ENCODE measurements at places on chromosomes 6 and 20.

DNA sequence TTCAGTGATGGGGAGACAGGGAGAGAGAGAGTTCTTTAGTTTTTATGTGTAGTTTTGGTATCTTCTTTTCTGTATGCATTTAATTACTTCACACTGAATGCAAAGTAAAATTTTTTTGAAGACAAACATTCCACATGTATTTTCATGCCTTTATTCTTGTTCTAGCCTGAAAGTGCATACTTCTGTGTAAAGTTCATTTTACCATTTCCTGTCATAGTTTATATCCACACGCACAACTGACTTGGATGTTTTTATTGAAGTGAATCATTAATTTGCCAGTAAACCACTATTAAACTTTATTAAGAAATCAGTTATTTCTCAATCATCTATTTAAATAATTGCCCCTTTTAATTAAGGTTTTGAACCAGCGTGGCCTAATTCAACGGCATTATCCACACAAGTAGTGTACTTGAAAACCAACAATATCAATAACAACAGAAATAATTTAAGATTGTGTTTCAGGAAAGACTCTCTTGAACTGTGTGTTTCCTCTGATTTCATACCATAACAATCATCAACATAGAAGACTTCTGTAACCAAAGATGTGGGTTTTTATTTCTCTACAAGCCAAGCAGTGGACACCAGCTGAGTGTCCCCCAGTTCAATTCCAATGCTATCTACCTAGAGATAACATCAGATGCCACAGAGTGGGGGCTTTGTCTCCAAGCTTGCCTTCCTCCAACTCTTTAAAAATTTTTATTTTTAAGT lies 512.7 kb upstream of the JAG1 start:
- no peak for DNase-seq

DNA sequence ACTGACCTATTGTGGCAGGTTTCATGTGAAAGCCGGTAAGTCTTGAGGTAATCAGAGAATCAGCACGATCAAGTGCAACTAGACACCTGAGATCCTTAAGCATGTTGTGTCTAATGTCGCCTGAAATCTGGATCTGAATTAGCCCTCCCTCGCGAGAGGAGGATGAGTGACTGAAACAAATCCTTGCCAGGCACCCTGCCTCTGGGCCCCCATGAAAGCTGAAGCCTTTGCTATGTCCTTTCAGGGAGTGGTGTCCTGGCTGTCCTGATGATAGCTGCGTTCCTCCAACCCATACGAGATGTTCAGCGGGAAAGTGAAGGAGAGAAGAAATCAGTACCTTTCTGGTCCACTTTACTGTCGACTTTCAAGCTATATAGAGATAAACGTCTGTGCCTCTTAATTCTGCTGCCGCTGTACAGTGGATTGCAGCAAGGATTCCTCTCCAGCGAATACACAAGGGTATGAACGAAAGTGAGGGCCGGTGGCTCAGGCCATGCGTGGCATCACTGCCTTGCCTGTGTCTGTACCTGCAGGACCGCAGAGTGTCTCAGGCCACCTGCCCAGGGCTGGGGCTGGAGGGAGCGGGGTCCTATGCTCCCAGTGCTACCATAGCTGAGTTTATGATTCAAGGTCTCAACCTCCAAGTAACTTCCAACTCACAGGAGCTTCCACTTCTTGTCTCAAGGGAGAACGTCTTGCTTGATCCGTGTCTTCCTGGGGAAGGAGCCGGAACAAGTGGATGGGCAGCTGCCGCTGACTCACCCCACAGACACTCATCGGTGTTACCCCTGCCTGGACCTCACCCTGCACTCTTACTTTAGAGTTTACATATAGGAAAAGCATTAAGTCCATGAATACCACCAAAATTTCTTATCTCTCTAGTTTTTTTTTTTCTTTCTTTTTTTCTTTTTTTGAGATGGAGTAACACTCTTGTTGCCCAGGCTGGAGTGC lies 12.8 kb downstream of the UNC93A start:
- DNase-seq = no peak

DNA sequence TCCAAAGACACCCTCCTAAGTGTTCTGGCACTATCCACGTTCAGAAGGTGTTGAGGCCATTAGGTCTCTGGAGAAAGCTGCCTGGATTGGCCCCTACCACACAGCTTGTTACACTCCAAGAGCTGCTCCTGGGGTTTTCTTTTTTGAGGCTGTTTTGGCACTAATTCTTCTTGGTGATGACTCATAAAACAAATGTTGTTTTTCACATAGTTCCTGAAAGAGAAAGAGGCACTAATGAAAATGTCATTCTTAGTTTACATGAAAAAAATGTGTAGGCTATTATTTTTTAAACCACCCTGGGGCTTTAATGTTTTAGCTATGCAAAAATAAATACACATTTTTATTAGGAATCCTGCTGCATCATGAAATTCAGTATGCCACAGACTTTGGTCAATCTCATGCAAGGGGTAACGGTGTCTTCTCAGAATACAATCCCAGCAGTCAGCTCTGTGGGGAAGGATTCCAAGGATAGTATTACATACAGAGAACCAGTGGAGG lies 38.1 kb downstream of the TBPL1 start:
- DNase-seq = no peak

- no peak for DNase-seq
Observed at GRCh38 chr6:22575190-22575589, 5.8 kb downstream of the HDGFL1 start.

DNA sequence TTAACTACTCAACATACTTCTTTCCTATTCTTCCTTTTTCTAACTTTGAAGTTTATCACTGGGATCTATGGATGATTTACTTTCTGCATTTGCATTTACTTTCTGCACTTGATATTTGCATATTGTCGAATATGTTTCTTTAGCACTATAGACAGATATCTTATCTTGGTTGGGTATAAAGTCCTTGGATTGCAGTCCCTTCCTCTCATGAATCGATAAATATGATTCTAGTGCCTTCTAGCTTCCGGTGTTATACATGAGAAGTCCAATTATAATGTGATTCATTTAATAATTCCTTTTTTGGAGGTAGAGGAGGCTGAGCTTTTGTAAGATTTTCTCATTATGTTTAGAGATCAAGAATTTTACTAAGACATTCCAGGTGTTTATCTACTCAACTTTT lies 321.2 kb upstream of the RUNX2 start:
- DNase-seq = no peak

DNA sequence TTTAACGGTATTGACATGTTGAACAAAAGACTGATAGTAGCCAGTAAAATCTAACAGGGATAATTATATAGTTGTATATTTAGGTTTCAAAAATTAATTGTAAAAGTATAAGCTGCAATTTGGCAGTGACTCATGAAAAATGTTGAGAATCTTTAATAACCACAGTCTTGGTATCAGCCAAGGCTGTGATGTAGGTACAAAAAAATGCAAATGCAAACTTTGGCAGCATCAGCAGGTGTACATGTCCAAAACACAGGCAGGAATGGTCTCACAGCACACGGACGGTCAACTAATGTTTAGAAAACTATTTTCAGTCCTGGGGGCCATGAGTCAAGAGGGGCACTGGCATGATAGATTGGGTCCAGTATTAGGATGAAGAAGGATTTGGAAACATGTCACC lies 58.5 kb upstream of the BEND3 start:
- no peak for DNase-seq

DNA sequence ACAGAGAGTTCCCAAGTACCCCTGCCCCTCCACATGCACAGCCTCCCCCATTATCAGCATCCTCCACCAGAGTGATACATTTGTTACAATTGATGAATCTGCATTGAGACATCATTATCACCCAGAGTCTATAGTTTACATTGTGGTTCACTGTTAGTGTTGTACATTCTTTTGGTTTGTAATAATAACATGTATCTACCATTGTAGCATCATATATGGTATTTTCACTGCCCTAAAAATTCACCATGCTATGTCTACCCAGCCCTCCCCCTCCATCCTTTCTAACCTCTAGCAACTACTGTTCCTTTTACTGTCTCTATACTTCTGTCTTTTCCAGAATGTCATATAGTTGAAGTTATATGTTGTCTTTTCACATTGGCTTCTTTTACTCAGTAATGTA lies 273.9 kb upstream of the RNF217 start:
- no peak for DNase-seq

GRCh38 chr20:44471481-44471882 lies 4.2 kb upstream of the TTPAL start:
- DNase-seq = no peak

DNA sequence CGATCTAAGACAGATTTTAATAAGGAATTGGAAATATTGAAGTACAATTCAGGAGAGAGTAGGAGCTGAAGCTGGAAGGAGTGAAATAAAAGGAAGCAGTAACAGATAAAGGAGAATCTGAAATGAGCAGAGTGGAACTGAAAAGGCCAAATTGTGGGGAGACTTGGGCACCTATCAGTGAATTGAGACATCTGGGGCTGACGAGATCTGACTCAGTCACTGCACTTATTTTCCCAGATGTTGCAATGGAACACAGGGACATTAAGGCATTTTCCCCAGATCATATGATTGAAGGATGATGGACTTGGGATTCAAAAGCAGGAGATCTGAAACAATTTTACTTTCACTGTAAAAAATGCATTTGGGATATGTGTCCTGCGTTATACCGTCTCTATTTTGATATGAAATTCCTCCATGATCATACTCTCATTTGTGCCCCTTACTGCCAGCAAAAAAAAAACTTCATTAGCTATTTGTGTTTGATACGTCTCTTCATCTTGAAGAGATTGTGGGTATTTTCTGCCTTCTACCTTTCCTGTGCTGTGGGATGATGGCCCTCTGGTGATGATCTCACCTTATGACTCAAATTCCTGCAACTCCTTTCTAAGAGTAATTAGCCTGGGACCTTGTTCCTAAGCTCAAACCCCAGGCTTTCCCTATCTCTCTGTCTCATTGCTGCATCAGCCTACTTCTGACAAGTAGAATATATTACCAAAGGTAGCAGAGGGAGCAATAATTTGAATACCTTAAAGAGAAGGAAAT lies 278.5 kb upstream of the MAN1A1 start:
- no peak for DNase-seq

Data from midbrain (tissue), 1 donor.